ENCODE measurements at places on chromosomes 7 and 10.

- no peak for DNase-seq
These were observed 306.1 kb downstream of the DGKB start for GRCh38 chr7:14596421-14596820.

DNA sequence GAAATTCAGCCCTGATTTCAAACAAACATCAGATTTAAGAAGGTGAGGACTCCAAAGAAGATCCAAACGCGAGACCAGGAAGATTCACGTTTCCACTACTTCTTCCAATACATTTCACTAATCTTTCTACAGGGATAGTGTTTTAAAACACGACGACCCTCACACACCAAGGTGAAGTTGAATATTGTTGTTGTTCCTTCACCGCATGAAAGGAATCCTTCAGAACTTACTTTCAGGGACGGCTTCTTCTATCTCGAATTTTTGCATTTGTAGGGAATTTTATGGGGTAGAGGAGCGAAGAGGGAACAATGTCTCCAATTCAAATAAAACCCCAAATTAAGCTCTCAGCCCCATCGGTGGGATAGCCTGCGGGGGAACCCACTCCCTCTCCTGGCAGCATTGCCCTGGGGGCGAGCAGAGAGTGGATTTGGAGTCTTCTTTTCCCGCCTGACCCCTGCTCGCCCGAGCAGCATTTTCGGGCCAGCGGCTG lies 1.5 kb upstream of the GATA3 start:
- no peak for DNase-seq

DNA sequence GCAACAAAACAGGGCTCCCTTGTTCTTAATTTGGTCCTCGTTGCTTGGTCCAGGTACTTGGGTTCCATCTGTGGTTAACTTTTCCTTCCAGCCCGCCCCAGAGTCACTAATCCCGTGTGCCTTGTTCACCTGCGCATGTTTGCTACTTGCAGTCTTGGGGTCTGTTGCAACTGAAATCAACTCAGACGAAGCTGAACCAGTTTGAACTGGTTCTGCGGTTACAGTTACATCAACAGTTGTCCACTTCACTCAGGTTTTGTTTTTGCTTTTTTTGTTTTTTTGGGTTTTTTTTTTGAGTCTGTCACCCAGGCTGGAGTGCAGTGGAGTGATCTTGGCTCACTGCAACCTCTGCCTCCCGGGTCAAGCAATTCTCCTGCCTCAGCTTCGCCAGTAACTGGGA lies 34.7 kb downstream of the TRRAP start:
- no peak for DNase-seq

- DNase-seq: no peak
These were observed 30.3 kb downstream of the IMMP2L start for GRCh38 chr7:111531993-111532392.

Measured in LNCaP clone FGC (cell line).